ENCODE measurements at places on chromosomes 6 and 20.

DNA sequence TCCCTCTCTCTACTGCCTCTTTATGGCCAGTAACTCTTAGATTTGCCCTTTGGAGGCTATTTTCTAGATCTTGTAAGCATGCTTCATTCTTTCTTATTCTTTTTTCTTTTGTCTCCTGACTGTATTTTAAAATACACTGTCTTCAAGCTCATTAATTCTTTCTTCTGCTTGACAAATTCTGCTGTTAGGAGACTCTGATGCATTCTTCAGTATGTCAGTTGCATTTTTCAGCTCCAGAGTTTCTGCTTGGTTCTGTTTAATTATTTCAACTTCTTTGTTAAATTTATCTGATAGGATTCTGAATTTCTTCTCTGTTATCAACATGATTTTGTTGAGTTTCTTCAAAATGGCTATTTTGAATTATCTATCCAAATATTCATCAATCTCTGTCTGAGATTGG, 25.0 kb upstream of the SDCBP2 start:
- DNase-seq = no peak

DNA sequence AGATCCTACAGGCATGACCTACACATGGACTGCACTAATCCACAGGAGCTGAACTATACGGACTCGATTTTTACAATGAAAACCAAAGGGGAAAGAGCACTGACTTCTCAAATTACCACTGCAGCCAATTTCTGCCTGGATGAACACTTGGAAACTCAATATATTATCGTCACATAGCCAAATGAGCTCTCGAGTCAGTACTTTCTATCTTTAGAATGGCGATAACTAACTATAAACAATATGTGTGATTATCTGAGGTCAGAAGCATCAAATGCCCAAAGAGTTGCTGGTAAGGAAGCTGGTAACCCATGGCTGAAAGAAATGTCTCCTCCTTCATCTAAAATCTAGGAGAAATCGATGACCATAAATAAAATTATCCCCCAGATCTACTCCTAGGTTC, 86.7 kb downstream of the KIF16B start:
- no peak for DNase-seq

- no peak for DNase-seq
These were observed 391.1 kb downstream of the BTBD9 start for GRCh38 chr6:38248500-38249234.

DNA sequence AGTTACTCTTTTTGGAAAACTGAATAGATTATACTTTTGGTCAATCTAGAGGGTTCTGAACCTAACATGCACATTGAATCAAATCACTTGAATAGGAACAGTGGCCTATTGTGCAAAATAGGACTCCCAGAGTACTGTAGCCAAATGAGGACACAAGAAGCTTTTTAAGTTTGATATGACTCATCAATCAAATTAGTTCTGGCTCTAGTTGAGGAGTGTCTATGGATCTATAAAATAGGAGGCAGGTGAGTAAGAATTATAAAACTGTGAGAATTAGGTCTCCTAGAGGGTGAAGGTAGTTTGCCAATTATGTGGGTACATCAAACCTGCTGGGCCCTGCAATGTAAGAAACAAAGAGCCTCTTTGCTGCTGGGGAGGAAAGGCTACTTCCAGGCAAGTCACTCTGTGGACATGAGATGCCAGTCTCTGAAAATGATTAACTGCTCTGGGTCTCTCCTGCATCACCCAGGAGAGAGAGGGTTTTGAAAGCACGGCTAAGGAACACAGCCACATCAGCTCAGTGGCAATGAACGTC, 112.3 kb downstream of the RCAN2 start:
- DNase-seq = no peak

DNA sequence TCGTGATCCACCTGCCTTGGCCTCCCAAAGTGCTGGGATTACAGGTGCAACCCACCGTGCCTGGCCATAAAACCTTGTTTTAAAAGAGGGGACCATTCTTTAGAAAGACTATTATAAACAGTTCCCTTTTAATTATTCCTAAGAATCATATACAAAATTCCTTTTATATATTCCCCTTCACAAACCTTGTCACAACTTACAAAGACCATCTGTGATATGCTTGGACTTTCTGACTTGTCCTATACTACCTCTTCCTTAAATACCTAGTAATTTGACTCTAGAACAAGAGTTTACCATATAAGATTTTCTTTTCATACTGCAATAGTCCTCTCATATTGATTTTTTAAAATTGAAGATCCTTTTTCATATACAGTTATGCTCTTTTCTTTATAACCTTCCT, 135.8 kb upstream of the PRSS16 start:
- DNase-seq = no peak

All from choroid plexus epithelial cell (primary cell).